Activated T-cell treated with anti-CD3 and anti-CD28 coated beads, Interleukin-2, amount 50 U/mL, for 48 hours (primary cell): ENCODE measurements at places on chromosomes 5 and 9.

GRCh38 chr9:13943176-13943575, 370.8 kb downstream of the NFIB start:
- DNase-seq, result no peak

GRCh38 chr9:94586814-94587213, 6.8 kb downstream of the FBP2 start:
- DNase-seq, result no peak

DNA sequence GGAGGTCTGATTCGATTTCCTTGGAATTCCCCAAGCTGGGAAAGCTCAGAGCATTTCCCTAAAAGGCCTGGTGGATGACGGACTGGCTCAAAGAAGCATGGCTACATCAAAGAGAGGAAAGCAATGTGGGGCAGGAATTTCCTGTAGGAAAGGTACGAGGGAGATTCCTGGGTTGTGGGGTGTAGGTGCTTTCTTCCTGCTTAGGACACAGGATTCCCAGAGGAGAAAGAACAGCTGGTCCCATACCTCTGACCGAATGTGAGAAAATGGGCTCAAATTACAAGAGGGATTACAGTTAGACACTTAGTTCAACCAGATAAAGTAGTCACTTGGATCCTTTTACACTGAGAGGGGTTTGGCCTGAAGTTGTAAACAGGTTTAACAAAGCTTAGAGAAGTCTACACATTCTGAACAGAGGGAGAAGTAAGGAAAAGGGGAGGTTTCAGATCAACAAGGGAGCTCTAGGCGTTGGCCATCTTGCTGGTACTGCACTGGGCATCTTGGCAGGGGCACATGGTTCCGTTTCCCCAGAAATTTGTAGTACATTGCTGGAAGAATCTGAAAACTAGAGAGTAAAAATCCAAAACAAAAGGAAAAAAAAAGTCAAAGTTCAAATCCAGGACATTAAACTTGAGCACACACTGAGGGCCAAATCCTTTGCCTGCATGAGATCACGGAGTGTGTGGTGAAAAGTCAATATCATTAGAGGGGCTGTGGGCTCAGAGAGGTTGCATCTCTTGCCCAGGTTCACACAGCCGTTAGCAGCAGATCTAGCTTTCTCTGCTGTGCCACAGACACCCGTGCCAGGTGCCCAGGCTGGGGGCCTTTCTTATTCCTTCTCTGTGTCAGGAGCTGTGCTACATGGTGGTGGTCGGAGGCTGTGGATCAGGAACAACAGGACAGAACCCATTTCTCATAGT, 171.3 kb downstream of the RGS3 start:
- no peak for DNase-seq

DNA sequence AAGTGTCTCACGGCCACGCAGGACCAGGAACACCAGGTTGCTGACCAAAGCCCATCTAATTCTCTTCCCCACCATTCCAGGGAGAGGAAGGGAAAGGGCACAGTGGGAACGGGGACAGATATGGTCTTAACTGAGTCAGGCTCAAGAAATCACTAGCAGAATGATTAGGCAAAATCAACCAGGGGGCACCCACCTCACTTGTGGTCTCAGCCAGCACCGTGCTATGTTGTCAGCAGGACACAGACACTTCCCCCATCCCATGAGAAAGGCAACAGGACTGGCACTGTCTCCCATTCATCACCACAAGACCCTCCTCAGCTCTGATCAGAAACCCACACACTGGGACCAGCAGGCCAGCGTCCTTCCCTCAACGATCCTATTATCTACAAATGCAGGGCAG, 2.9 kb downstream of the BICD2 start:
- no peak for DNase-seq

GRCh38 chr9:100689635-100690034, 111.8 kb downstream of the CAVIN4 start:
- peak; percentile 19 for DNase-seq

- DNase-seq, result no peak
Observed at GRCh38 chr9:93132946-93133680, 938 bp downstream of the NINJ1 start.

- no peak for DNase-seq
Observed at GRCh38 chr5:132050661-132051552, 9.5 kb upstream of the IL3 start.

DNA sequence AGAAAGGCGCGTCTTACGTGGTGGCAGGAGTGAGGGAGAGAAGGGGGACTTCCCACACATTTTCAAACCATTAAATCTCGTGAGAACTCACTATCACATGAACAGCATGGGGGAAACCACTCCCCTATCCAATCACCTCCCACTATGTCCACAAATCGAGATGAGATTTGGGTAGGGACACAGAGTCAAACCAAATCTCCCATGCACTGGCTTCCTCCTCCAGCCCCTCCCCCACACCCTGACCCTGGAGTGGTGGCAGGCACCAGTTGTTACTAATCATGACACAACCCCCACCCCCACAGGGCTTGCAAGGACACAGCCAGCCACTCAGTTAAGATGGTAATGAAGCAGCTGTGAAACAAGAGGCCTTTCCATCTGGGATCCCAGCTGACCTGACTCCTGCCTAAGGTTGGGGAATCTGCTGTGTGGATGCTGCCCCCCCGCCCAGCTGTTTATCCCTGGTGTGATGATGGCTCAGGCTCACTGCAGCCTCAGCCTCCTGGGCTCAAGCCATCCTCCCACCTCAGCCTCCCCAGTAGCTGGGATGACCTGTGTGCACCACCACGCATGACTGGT, 57.1 kb upstream of the FUBP3 start:
- peak; percentile 44 for DNase-seq

DNA sequence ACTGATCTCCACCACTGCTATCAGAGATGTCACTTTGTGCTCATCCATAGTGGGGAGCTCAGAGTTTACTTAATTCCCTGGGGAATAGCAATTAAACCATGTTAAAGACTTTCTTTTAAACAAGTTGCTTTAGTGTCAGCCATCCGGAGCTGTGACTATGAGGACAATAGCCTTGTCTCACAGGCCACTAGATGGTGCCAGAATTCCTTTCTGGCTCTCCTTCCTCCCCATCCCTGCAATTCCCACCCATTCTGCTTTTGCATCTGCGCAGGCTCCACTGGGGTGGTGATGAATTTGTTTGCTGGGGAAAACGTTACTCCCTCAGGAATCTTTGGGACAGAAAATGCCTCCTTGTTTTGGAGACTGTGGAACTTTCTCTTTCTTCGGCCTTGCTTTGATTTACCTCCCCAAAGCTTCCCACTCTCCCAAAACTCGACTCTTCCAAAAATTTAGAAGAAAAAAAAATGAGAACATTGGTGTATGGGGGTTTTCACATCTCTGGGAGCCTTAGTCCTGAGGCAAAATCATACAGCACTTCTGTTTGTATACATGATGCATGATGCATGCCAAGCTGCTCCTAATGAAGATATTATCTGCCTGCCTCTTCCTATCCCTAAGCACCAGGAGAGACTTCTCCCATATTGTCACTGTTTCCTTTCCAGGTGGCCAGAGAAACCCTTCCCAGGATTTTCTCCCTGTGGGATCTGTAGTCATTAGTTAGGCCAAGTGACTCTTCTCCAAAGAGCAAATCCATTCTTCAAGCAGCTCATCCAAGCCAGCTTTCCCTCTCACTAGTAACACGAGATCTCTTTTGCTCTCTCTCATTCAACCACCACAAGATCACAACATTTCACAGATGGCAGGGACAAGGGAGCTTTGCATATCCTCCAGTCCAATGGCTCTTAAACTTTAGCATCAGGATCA, 466.1 kb downstream of the TLR4 start:
- DNase-seq, result no peak

DNA sequence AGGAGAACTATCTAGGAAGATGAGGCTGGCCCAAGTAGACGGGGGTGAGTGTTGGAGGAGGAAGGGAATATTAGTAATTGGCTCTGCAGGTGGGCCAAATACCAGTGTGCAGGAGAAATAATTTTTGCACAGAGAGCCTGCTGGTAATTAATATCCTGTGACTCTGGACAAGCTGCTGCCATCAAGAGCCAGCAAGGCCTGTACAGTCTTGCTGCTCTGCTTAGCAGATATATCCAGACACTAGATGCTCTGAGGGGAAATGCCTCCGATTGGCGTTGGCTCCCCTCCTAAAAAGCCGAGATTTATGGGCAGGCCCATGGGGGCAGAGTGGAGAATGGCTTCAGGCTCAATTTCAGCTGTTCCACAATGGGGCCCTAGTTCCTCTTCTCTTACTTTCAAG, 29.6 kb upstream of the ASTN2 start:
- no peak for DNase-seq

DNA sequence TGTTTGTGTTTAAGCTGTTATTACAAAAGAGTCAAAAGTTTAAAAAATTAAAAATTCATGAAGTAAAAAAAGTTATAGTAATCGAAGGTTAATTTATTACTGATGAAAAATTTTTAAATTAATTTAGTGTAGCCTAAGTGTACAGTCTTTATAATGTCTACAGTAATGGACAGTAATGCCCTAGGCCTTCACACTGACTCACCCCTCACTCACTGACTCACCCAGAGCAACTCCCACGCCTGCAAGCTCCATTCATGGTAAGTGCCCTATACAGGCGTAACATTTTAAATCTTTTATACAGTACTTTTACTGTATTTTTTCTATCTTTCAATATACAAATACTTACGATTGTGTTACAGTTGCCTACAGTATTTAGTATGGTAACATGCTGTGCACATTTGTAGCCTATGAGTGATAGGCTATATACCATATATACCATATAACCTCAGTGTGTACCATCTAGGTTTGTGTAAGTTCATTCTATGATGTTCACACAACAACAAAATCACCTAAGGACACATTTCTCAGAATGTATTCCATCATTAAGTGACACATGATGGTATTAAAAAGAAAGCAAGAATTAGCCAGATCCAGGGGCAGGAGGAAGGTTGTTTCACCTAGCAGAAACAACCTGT, 40.1 kb downstream of the DCAF10 start:
- DNase-seq, result peak; percentile 28

GRCh38 chr9:69932901-69933300, 110.7 kb upstream of the MAMDC2 start:
- no peak for DNase-seq

- DNase-seq, result no peak
Observed at GRCh38 chr5:132674671-132675506, 1.1 kb downstream of the IL4 start.

DNA sequence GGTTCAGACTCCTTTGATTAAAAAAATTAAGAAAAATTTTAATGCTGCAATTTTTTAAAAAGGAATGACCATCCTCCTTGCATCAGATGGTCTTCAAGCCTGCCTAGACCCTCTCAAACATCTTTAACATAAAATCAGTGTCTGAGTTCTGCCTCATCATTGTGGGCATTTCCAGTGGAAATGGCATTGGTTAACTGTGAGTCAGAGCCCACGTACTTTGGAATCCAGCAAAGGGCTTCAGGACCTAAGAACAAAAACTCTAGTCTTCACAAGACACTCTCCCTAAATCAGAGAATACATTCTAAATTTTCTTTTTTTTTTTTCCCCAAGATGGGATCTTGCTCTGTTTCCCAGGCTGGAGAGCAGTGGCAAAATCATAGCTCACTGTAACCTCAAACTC, 9.4 kb upstream of the C5orf15 start:
- DNase-seq, result no peak

- DNase-seq, result no peak
Observed at GRCh38 chr9:127437497-127438264, 13.5 kb downstream of the ZNF79 start.

DNA sequence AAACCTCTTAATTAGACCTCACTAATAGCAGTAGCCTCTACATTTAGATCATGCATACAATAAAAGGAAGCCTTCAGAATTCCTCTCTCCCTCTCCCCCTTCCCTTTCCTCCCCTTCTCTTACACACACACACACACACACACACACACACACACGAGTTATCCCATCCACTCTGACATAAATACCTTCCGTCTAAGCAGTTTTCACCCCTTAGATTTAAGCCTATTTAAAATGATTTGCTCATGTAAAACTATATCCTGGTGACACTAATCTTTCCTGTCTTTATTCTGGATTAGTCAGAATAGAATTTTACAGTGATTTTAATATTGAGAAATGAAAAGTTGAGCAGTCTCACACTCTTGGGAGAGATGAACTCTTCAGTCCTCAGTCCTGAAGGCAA, 35.0 kb downstream of the PRELID2 start:
- DNase-seq, result no peak

GRCh38 chr5:5309645-5310044, 112.8 kb upstream of the ICE1 start:
- DNase-seq, result no peak

DNA sequence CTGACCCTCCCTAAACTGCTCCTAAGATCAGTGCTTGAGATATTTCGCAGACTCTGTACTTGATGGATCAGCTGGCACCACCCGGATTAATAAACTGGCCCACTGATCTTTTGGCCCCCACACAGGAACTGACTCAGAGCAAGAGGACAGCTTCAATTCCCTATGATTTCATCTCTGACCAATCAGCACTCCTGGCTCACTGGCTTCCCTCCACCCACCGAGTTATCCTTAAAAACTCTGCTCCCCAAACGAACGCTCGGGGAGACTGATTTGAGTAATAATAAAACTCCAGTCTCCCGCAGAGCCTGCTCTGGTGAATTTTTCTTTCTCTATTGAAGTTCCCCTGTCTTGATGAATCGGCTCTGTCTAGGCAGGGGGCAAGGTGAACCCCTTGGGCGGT, 36.5 kb upstream of the CD180 start:
- no peak for DNase-seq

DNA sequence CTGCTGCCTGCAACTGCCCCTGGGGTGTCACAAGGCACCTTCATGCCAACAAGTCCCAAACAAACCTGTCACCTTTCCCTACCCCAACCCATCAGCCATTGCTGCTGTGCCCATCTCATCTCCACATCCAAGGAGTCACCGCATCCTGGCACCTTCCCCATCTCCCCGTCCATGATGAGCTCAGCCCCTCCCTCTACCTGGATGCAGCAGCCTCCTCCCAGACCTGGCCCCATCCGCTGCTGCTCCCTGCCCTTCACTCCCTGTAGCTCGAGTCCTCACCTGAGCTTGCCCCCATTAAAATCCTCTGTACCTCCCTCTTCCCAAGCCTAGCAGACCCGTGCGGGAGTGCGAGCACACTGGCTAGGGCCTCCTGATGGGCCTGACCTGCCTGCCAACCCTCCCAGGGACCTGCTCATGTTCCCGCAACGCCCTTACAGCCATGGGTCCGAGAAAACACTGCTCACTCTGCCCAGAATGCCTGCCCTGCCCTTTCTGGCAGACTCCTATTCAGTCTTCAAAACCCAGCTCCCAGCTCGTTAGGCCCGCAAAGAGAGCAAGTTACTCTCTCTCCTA, 110.6 kb downstream of the ADAMTS2 start:
- DNase-seq, result no peak

DNA sequence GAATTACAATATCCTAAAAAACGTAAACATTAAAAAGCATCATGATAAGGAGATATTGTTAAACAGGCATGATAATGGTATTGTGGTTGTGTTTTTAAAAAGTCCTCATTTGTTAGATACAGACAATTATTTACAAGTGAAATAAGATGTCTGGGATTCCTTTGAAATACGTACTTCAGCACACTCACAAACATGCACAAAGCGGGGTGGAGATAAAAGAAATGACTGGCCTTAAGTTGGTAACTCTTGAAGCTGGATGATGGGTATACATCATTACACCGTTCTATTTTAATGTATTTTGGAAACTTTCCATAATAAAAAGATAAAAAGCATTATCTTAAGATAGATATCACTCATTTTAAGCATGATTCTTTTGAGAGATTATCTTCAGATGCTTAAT, 1.0 kb downstream of the FAM200C start:
- DNase-seq, result no peak
